Stimulated activated CD4-positive, alpha-beta T cell treated with anti-CD3 and anti-CD28 coated beads, TNF-alpha, amount 100 ng/mL, for 1 hour (primary cell): ENCODE measurements at places on chromosomes 1 and 21.

DNA sequence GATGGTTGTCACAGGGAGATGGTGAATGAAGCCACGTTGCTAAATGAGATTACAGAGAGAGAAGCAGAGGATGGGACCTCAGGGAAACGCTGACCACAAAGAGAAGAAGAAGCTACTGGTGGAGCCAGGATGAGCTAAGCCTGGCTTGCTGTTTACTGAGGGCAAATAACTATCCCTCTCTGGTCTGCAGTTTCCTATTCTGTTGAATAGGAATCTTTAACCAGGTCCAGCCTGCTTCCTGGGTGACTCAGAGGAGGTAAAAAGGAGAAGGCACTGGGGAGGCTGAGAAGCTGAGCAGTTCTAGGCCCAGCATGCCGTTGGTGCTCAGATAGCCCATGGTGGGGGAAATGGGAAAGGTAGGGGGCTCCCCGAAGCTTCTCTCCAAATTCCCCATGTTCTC lies 29.6 kb downstream of the DMBX1 start:
- DNase-seq: no peak

- DNase-seq: no peak
Observed at GRCh38 chr1:26697978-26698849, 2.4 kb downstream of the ARID1A start.

DNA sequence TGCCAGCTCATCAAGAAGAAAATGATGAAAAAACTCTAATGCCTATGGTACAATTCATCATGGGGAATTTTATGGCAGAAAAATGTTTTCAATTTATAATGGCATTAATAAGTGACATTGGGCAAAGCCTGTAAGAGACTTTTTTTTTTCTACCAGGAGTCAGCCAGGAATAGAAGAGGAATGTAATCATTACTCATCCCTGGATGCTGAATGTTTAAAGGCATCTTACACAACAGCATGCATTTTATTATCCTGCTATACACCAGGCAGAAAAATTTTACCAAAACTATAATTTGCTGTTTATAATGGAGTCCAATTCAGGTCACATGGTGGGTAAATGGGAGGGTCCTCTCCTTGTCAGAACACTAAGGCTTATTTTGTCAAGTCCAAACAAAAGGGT lies 189.9 kb upstream of the BEND5 start:
- DNase-seq: no peak

- DNase-seq: no peak
Observed at GRCh38 chr1:93964096-93964776, 55.0 kb upstream of the GCLM start.

DNA sequence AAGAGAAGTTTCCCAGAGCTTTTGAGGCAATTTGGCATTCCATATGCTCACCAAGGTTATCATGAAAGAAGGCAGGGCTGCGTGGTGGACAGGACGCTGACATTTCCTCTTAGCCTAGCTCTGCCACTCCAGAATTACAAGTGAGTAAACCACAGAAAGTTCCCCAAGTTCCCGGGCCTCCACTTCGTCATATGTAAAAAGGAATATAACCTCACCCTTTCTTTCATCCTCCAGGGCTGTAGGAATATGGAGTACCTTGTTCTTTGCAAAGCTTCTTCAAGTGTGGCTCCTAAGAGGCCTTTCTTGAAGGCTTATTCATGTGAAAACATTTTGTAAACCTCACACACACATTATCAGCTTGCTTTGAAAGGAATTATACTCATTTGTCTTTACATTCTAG lies 210.2 kb downstream of the GREM2 start:
- no peak for DNase-seq

DNA sequence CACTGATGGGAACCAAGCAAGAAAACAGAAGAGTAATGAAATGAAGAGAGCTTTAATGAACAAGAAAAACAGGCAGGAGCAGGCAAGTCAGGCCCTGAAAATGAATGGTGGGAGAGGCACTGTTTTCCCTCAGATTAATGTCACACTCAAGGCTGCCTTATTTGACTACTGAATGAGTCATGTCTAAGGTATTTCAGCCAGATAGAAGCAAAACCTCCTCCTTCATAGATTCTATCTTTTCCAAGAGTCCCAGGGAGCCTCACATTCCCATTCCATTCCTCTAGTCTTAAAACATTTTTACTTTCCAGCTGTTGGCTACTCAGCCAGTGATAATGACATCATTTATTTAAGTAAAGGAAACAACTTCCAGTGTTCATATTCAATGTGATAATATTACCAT lies 228.4 kb upstream of the NRIP1 start:
- no peak for DNase-seq

- DNase-seq: no peak
Observed at GRCh38 chr1:219088778-219089557, 84.7 kb upstream of the LYPLAL1 start.

DNA sequence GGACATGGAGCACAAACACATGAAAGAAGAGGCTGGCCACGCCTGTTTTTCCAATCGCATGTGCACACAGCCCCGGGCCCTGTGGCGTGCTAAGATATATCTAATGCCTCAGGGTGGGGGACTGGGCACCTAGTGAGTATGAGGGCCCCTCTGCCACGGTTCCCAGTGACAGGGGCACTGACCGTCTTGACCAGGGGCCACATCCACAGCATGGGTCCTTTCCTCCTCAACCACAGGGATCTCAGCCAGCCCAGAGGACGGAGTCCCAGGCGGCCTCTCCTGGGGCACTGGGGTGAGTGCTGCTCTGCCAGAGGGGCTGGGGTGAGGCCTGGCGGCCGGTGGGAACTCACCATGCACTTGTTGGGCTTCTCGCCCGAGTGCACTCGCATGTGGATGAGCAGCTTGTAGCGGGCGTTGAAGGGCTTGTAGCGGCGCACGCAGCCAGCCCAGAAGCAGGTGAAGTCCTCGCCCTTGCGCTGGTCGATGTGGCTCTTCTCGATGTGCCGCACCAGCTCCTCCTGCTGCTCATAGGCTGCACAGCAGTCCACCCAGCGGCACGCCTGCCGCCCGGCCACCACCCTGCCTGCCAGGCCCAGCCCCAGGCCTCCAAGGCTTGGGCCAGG lies 134.7 kb downstream of the DMRTB1 start:
- DNase-seq: no peak

DNA sequence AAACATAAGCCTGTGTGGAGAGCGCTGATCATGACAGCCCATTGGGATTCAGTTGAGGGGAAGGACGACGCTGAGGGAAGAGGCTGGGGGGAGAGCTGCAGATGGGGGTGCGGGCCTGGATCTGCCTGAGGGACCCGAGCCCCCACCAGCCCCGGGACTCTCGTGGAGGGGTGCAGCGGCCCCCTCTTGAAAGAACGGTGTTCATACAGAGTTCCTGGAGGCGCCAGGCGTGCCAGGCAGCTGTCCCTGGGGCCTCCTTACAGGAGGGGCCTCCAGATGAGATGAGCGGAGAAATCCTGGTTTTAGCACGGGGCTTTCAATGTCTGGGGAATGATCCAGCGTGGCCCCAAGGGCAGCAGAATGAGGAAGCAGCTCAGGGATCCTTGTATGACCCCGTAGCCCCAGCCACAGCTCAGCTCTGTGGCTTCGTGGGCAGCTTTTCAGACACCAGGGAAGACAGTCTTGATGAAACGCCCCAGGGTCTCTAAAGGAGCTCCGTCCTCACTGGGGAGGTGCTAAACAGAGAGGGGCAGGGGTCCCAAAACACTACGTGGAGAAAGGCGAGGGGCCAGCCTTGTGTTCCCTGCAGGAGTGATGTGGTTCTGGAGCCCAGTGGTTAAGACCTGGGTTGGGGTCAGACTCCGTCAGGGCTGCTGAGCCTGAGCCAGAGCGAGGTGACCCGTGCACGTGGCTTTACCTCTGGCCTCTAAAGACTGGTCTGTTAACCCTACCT lies 7.2 kb upstream of the DSCAM start:
- DNase-seq: no peak

DNA sequence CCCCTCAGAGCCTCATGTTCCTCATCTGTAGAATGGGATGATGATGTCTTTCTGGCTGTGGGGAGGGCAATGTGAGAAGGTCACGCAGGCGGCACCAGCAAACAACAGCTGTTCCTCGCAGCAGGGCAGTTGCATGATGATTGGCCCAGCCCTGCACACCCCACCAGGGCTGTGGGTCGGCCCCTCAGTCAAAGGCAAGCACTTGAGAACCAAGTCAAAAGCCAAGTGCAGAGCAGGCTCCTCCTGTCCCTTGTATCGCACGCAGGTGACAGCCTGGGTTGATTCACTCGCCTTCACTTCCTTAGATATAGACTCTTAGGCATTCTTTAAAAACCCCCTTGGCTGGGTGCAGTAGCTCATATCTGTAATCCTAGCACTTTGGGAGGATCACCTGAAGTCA lies 191.9 kb upstream of the C1orf174 start:
- DNase-seq: no peak

GRCh38 chr1:10212476-10212875 lies 2.1 kb downstream of the KIF1B start:
- DNase-seq: no peak

- no peak for DNase-seq
Observed at GRCh38 chr1:221939607-221940006, 197.7 kb upstream of the DUSP10 start.
